Stomach (tissue), 19 donors: ENCODE measurements at places on chromosomes 3 and 15. TPM values are rescaled to one million over a fixed set of nuclear protein-coding genes. Genes with fewer than 3 reads are reported as not detected.

Gene SV2B
- total RNA-seq, result not detected

DNA sequence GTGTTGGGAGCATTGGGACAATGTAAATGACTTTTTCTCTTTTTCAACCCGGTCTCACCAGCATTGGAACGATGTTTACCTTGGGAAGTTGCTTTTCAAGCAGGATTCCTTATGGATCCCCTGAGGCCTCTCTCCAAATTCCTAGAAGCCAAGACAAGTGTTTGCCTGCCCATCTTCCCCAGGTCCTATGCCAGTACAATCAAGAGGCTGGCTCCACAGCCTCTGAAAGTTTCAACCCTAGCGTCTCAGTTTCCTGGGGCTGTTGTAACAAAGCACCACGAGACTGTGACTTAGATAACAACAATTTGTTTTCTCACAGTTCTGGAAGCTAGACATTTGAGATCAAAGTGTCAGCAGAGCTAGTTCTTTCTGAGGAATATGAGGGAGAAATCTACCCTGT lies 347.2 kb upstream of the UMPS start:
- no peak overlapping the region for H3K27ac ChIP-seq
- no peaks in the 10 kb centered on the region for H3K36me3 ChIP-seq
- no peak overlapping the region for H3K4me3 ChIP-seq
- peaks cover 8% of the 10 kb centered on the region for H3K4me1 ChIP-seq

DNA sequence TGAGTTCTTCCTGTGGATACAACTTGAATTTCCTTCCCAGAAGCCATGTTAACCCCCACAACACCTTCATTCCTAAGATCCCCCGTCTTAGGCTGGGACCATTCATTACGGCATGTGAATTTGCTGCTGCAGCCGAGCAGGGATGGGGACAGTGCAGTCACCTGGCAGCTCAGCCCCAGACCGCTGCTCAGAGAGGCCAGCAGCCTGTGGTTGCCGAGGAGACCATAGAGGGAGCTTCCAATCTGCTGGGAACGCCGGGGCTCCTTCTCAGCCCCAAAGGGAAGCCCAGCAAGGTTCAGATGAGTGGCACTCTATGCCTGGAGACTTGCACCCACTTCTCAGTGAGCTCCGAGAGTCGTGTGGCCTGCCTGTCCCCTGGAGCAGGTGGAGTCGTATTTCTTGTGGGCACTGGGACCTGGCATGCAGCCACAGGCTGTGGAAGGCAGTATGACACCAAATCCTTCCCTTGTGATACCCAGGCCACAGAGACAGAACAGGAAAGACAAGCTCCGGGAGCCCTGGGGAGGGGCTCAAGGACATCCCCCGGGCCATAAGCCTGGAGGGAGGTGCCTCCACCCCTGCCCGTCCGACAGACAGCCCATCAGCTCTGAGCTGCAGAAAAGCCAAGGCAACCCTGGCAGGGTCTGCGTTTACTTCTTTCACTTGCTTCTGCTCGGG lies 167.3 kb downstream of the FAM43A start:
- H3K4me1 ChIP-seq, result peaks cover 12% of the 10 kb centered on the region
- H3K36me3 ChIP-seq, result no peaks in the 10 kb centered on the region
- H3K4me3 ChIP-seq, result no peak overlapping the region
- DNase-seq, result peak; percentile 50

DNA sequence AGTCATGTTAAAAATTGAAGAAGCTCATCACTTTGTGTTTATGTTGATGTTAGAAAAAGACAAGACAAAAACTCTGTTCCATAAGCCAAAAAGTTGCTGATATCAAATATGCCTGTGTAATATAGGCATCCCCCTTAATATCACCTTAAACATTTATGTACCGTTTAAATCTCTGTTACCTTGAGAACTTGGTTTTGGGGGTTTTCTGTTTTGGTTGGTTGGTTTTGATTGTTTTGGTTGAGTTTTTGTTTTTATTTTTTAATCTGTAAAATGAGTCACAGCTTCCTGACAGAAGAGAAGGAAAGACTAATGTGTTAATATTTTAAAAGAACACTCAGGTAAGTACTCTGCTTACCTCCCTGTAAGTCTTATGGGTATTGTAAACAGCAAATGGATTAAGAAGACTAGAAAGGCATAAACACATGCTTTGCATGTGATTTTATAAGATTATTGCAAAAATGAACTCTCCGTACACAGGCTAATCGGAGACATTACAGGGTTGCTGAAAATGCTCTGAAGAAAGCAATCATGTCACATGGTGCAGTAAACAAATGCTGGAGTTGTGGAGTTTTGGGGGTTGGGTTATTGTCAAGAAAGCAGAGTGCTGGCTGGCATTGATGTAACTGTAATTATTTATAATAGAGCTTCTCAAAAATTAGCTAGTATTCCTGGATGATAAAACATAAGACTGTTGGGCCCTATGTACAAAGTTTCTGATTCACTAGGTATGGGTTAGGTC lies 69.5 kb upstream of the MBNL1 start:
- DNase-seq, result no peak
- peak overlapping the region; percentile 62 for H3K27ac ChIP-seq
- H3K4me3 ChIP-seq, result no peak overlapping the region
- H3K36me3 ChIP-seq, result no peaks in the 10 kb centered on the region
- no peaks in the 10 kb centered on the region for H3K27me3 ChIP-seq

GRCh38 chr15:41429003-41429890 lies 12.4 kb downstream of the RTF1 start:
- no peak for DNase-seq
- no peaks in the 10 kb centered on the region for H3K4me1 ChIP-seq
- H3K27ac ChIP-seq, result no peak overlapping the region
- no peaks in the 10 kb centered on the region for H3K27me3 ChIP-seq
- H3K36me3 ChIP-seq, result peaks cover 7% of the 10 kb centered on the region
- H3K4me3 ChIP-seq, result no peak overlapping the region

DNA sequence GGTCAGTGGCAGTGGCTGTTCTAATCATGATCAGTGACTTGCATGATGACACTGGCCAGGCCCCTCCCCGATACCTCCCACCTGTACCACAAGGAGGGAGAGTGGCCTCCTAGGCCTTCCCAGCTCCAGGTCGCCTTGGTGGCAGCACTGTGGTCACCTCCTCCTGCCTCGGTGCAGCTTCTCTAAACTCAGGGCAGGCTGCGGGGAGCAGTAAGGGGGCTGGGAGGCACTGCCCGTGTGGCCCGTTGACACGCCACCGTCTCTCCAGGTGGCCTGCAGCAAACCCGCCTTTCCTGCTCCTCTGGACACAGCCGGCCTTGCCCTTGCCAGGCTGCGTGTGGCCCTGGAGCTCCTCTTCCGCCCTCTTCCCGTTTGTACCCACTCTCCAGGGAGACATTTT lies 184.1 kb downstream of the XXYLT1 start:
- DNase-seq, result no peak
- H3K27me3 ChIP-seq, result no peaks in the 10 kb centered on the region
- H3K36me3 ChIP-seq, result no peaks in the 10 kb centered on the region
- H3K4me3 ChIP-seq, result no peak overlapping the region
- H3K4me1 ChIP-seq, result peaks cover 15% of the 10 kb centered on the region
